Effector CD4-positive, alpha-beta T cell (primary cell): ENCODE measurements at places on chromosomes 6 and 20.

DNA sequence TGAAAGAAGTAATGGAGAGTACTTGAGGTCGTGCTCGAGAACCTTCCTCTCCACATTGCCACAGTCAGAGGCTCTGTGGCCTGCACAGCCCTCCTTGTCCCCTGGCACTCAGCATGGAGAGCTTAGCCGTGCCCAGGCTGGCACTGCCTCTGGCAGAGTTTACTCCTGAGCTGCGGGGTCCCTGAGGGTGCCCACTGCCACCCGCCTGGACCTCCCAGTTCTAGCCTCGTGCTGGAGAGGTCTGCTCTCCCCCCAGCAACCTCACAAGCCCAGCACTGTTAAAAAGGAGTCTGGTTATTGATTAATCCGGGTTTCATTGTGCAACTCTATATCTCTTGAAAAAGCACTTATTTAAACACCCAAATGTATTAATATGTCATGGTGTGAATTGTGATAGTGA lies 226.8 kb downstream of the TMEM242 start:
- no peak for DNase-seq

DNA sequence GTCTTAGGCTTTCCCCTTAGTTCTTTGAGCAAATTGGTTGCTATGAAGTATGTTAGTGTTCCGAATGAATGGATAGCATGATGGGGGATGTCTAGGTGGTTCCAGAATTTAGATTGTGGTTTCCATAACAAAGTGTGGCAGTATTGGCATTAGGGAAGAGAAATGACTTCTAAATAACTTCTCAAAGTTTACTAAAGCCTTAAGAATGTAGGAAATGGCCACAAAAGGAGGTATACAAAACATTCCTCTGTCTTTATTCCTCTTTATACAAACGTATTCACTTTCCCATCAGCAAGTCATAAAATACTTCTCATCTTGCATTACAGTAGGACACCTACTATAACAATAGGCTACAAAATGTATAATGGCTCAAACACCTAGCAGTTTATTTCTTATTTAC lies 279.6 kb downstream of the ESR1 start:
- no peak for DNase-seq

- DNase-seq = no peak
These were observed 114.4 kb downstream of the ADGRG6 start for GRCh38 chr6:142416179-142416578.

DNA sequence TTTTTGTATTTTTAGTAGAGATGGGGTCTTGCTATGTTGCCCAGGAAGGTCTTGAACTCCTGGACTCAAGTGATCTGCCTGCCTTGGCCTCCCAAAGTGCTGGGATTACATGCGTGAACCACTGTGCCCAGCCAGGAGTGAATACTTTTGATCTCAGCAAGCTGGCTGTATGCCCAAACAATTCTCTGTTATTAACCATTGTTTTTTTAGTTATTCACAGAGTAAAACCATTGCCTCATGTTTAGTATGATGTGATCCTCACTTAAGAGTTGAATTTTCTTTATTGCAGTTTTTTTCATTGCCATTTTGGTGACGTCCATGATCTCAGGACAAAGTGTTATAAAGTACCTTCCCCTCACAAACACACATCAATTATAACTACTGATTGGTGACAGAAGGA lies 14.8 kb downstream of the C6orf141 start:
- DNase-seq = no peak

DNA sequence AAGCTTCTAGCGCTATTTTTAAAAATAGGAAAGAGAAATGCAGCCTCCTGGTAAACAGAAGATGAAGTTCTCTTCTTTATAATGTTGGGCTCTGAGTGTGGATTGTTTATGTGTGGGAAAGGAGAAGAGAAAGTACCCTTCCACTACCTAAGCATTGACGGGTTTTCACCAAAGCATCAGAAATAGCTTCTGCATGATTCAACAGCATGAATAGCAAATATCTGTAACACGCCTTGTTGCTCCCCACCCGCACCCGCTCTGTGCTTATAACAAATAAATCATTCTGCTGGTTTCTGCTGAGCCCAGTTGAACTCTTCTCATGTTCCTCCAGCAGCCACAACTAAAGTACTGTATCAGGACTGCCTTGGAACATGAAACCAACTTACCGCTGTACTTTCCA lies 20.7 kb downstream of the TXLNB start:
- DNase-seq = no peak

DNA sequence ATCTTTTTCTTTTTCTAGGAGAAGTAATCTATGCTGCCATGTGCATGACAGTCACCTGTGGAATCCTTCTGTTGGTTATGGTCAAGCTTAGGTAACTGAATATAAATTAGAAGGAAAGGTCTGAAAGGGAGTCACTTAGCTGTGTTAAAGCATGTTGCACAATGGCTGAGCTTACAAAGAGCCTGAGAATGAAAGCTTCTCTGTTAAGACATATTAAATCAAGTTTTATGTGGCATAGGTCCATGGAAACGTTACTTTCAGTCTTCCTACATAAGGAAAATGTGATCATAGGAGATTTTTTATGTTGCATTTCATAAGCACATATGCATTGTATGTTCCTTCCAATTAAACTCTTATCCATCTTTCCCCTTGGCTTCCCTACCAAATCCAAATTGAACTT lies 72.1 kb downstream of the GFRAL start:
- DNase-seq = no peak

GRCh38 chr20:58310291-58310782 lies 822 bp downstream of the RAB22A start:
- no peak for DNase-seq

- DNase-seq = no peak
These were observed 40.6 kb downstream of the DTD1 start for GRCh38 chr20:18628330-18628920.

DNA sequence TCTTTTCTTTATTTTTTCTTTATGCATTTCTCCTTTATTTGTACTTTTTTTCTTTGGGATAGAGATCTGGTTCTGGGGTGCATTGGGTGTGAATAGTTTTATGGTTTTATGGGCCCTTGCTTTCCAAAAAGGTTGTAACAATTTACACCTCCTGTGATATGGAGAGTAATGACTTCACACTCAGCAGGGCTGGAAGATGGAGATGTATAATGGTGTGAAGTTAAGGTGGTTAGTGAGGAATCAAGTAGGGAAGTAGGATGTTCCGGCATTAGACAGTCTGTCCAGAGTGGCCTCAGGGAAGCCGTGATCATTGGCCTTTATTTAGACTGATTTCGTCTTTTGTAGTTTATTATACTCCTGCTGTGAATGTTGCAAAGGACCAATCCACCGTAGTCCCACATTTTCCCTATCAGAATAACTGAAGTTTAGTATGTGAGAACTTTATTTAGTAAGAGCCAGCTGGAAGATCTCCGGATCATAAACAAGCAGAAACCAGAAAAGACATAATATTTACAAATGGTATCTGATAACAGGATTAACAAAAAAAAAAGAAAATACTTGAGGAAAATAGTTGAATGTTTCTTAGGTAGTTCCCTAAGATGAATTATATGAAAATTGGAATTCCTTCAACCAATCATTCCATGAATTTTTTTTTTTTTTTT lies 255.5 kb downstream of the TBC1D7 start:
- DNase-seq = no peak

GRCh38 chr20:58011106-58011946 lies 217.1 kb downstream of the ANKRD60 start:
- DNase-seq = no peak

GRCh38 chr6:135905604-135906300 lies 54.3 kb downstream of the PDE7B start:
- no peak for DNase-seq

DNA sequence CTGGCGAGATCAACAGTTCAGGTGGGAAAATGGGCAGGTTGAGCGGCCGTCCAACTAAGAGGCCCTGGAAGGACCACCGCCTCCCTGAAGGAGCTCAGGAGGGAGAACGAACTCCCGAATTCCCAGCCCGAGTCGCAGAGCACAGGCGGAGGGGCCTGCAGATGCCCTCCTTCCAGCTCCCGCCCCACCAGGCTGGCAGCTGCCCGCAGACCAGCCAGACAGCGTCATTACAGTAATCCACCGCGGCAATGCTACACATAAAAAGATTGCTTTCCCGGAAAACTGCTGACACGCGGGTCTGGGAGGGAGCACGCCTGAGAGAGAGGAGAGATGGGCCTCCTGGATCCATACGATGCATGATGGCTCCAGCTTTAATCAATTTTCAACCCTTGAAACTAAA lies 30.5 kb upstream of the SLCO4A1 start:
- DNase-seq = no peak

GRCh38 chr20:34213213-34213612 lies 28.0 kb upstream of the ASIP start:
- no peak for DNase-seq

DNA sequence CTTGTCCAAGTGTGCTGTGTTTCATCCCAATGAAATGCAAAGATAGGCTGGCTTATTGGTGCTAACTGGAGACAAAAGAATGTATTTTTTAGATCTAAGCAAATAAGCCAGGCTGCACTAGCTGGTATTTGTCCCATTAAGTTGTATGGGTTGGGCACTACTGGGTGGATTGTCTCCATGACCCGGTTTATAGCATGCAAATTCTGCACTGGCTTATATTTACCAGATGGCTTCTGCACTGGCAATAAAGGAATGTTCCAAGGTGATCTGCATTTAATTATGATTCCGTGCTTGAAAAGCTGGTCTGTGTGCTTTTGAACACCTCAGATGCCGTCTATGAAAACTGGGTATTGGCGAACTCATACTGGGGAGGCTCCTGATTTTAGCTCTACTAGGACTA lies 61.4 kb upstream of the MOCS1 start:
- no peak for DNase-seq
